Stimulated activated CD4-positive, alpha-beta T cell treated with anti-CD3 and anti-CD28 coated beads, Interleukin-15, amount 100 ng/mL, for 1 hour (primary cell): ENCODE measurements at places on chromosomes 6 and 20.

GRCh38 chr6:41858703-41859102 is 36.5 kb downstream of the USP49 start:
- no peak for DNase-seq

DNA sequence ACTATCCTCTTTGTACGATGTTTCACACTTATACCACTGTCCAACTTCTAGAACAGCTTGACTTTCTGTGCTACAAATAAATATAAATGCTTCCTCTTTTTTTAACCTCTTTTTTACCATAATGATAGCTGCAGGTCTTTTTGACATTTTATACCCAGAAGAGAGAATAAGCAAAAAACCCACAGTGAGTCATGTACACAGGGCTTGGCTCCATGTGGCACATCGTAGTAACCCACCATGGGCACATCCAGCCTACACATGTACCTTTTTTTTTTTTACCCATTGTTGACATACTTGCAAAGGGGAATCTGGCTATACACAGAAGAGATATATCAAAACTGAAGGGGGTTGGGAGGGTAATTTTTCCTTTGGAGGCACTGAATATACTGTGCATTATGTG is 59.5 kb upstream of the RSPO3 start:
- DNase-seq = no peak

GRCh38 chr20:3550837-3551236 is 80.0 kb downstream of the ATRN start:
- no peak for DNase-seq

GRCh38 chr6:112865131-112865530 is 518.0 kb downstream of the RFPL4B start:
- DNase-seq = no peak
